ENCODE measurements at places on chromosomes 12 and 14.

DNA sequence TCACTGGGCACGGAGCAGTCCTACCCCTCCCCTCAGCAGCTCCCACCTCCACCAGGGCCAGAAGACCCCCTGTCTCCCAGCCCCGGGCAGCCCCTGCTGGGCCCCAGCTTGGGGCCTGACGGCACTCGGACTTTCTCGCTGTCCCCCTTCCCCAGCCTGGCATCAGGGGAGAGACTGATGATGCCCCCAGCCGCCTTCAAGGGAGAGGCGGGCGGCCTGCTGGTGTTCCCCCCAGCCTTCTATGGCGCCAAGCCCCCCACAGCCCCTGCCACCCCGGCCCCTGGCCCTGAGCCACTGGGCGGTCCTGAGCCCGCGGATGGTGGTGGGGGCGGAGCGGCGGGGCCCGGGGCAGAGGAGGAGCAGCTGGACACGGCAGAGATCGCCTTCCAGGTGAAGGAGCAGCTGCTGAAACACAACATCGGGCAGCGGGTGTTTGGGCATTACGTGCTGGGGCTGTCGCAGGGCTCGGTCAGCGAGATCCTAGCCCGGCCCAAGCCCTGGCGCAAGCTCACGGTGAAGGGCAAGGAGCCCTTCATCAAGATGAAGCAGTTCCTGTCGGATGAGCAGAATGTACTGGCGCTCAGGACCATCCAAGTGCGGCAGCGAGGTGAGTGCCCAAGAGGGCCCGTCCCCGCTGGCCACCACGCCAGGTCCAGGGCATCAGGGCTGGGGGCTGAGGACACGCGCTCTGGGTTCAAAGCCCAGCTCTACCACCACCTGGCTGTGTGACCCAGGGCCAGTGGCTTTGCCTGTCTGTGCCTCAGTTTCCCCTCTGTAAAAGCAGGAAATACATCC is 58.6 kb downstream of the PHETA1 start:
- DNase-seq: no peak

DNA sequence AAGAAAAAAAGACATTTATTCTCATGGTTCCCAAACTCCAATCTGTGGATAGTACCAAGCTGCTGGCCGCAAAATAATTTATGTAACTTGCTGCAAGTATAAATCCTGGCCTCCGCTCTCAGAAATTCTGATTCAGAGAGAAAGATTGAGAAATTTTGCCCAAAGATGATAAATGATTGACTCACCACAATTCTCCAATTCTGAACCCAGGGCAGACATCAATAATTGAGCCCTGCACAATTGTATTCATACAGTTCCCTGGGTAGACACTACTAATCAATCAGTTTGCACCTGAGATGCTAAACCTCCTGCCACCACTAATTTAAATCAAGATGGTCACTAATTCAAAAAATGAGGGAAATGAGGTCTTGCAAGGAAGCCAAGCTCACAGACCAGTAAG is 38.2 kb downstream of the TRPV4 start:
- DNase-seq: no peak

GRCh38 chr12:128091951-128092382 is 175.0 kb upstream of the TMEM132C start:
- DNase-seq: no peak

GRCh38 chr12:27504507-27504906 is 19.5 kb upstream of the PPFIBP1 start:
- DNase-seq: no peak

DNA sequence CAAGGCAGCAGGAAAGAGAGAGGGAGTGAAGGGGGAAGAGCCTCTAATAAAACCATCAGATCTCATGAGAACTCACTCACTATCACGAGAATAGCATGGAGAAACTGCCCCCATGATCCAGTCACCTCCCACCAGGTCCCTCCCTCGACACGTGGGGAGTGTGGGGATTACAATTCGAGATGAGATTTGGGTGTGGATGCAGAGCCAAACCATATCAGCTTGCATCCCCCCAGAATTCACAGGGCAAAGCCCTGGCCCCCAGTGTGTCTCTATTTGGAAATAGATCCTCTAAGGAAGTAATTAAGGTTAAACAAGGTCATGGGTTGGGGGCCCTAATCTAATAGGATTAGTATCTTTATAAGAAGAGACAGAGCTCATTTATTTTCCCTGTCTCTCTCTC is 56.1 kb upstream of the TCL1A start:
- no peak for DNase-seq

DNA sequence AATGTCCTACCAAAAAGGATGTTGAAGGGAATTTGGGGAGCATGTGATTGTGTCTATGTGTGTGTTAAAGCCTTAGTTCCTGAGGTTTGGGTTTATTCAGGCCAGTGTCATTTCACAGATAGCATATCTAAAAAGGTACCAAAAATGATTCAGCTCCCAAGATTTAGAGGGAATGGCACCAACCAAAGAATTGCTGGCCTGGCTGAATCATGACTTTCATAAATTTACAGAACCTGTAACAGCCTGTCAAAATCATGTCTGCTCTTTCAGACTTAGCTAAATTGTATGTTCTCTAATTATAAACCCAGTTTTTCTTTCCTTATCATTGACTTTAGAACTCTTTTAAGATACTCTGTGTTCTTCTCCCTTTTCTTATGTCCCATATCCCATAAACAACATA is 231.5 kb downstream of the NUBPL start:
- no peak for DNase-seq
